ENCODE measurements at places on chromosomes 4 and X.

DNA sequence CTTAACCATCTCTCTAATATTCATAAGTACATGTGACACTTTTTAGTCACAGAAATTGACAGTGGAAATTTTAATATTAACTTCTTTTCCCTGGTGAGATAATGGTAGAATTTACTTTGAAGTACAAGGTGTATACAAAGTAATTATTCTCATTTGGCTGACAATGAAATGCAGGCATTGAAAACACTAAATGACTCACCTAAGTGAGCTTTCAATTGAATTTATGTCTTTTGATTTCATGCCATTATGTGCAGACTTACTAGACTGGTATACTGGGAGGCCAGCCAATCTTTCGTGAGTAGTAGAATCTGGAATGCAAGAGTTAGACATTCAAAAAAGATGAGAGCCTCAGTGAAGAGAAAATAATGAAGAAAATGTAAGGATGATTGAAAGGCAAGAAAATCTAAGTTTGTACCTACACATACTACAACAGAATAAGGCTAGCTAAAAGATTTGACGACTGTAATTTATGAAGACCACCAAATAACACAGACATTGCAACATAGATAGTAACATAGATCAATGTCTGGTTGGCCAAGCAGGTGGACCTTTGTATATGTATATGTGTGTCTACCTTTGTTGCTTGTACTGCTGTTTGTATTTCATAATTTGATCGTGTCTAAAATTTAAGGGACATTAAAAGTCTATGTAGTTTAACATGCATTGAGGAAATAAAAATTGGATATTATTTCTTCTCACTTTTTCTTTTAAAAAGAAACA lies 459.7 kb downstream of the IL15 start:
- peak; percentile 86 for DNase-seq

DNA sequence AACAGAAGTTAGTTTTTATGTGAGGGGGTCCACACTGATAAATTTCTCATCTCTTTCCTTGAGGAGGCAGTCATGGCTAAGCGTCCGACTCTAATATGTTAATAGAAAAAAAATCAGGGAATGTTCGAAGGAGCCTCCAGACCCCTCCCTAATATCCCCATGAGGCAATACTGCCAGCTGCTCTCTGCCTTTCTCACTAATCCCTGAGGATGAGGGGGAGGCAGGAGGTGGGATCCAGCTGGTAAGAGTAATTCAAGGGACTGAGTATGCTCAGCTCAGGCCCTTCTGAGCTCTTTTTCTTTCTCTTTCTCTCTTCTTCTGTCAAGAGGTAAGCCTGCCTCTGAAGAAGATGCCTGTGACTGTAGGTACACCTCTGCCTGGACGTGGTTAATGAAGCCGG lies 51.7 kb downstream of the PIR start:
- DNase-seq = no peak

GRCh38 chr4:122692641-122693520 lies 39.6 kb upstream of the BBS12 start:
- DNase-seq = no peak

DNA sequence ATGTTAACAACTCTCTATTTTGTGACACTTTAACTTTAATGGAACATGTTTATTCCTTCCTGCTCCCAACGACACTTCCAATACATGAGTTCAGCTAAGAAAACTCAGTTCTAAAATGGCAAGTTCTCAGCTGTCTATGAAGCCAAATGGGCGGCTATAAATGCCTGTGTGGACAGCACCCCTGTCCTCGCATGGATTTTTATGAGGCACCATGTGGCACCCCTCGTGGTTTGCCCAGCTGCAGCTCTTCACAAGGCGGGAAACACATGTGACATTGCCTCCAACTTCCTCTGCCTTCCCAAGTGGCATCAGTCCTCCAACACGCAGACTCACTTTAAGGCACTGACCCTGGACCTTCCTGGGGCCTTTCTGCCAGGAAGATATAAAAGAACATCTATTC lies 48.0 kb downstream of the SH3RF1 start:
- DNase-seq = no peak

DNA sequence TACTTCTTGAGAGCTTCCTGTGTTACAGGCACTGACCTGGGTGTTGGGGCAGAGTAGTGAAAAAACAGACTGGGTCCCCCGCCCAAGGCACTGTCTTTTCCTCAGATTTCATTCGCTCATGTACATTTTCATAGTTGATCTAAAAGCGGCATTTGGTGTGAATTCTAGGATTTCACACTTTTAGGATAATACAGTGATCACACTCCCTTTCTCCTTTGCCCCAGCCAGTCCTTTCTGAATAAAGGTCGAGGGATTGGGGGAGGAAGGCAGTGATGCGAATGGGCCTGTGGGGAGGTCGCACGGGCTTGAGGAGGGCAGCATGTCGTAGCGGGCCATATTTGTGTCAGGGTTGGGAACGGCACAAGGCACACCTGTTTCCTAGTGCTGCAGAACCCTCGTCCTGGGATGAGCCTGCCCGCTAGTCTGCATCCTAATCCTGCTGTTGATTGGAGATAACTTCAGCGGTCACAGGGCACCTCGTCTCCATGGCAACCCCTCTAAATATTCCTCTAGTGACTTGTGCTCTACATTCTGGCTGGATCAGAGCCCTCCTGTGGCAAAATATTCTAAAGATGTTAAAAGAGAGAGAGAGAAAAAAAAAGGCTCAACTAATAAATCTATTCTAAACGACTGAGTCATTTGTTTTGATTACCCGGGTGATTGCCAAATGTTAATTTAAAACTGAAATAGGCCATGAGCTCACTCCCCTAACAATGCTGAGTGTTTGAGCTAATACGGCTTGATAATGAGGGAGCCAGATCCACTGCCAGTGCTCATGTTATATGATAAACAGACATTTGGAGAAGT lies 21.8 kb downstream of the FHL1 start:
- peak; percentile 82 for DNase-seq

- no peak for DNase-seq
These were observed 1.5 kb upstream of the PAPSS1 start for GRCh38 chr4:107721436-107722100.

- no peak for DNase-seq
These were observed 244.4 kb upstream of the JADE1 start for GRCh38 chr4:128565054-128565453.

- no peak for DNase-seq
These were observed 881.0 kb downstream of the PCDH18 start for GRCh38 chr4:136651278-136651667.

DNA sequence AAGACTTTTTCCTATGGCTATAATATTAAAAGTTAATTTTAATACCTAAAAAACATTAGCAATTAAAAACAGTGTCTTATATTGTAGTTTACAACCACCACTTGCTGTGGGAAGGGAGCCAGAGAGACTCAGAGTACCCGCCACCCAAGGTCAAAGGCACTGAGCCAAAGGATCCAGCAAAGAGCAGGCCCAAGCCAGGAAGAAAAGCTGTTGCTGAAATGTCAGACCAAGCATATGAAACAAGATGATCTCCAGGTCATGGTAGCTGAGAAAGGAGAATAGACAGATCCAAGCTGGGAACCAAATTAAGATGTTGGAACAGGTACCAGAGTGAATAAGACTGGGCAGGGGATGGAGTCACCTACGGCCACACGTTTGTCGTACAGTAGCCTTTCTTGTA lies 18.8 kb upstream of the ATOH1 start:
- no peak for DNase-seq

- DNase-seq = no peak
These were observed 113.5 kb downstream of the VSIG4 start for GRCh38 chrX:65926095-65927019.

DNA sequence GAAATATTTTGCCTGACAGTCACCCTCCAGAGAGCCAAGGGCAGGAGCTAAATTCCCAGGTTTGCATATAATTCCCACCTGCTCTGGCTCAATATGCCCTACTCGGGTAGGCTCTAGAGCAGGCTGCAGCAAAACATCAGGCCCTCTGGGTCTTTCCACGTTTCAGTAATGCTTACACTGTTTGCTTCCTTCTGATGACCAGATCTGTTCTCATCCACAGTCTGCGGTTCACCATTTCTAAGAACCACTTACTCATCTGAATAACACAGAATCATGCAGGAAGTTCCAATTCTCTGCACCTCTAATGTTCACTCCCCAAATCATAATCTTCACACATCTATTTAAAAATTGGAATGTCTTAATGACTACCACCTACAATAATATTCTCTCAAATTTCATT lies 141.4 kb downstream of the PPP3CA start:
- no peak for DNase-seq

DNA sequence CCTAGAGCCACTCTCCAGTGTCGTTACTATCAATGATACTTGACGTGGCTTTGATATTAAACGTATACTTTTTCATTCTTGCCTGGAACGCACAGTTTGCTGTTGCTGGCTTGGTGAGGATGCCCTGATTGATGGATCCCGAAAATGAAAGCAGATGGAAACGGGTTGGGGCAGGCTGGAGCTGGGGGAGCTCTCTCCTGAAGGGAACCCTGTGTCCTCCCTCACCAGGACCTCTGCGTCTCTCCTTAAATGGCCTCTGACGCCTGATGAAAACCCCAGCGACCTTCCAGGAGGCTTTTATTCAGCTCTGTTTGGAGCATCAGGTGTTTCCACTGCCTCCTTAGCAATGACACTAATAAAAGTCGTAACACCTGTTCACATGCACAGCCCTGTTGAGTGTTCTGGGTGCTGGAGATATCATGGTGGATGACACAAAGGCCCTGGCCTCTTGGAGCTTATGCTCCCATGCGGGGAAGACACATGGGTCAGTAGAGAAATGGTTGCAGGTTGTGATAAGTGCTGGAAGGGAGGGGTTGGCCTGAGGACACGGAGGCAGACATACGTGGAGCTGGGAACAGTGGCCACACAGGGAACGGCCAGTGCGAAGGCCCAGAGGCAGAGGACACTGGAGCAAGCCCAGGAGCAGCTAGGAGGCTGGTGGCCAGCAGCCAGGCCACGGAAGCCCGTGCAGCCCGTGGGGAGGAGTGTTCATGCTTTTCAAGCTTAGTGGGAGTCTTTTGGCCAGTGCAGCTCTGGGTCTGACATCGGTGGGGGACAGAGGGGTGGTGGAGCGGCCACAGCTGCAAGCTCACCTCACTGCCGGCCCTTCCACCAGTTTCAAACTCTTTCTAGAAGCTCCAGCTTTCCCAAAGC lies 7.5 kb downstream of the MSANTD1 start:
- no peak for DNase-seq

DNA sequence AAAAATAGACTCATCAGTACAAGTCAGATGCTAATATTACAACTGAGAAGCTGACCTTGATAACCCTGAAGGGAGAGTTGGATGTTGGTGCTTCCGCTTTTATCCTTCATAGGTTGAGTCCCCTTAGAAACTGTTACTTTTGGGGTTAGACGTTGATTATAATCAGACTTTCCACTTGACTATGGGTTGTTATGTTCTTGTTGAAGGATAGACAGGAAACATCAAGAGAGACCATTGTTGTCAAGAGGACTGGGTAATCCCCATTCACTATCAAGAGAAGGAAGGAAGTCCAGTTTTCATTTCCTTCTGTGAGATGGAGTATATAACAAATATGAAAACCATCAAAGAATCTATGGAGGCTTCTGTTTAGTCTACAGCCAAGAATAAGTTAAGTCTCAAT lies 229.9 kb upstream of the AFF2 start:
- DNase-seq = no peak

GRCh38 chrX:16114611-16115010 lies 8.8 kb upstream of the GRPR start:
- no peak for DNase-seq

DNA sequence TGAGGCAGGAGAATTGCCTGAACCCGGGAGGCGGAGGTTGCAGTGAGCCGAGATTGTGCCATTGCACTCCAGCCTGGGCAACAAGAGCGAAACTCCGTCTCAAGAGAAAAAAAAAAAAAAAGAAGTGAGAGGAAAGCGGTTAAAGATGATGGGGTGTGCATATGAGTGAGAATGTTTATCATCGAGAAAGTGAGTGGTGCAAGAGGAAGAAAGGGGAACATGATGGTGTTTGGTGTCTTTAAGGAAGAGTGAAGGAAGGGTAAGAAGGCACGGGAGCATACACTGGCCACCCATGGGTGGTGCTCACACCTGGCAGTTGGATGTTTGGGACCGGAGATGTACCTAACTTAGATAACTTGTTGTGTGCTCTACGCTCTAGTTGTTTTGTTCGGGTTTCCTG lies 62.2 kb downstream of the STOX2 start:
- DNase-seq = no peak

DNA sequence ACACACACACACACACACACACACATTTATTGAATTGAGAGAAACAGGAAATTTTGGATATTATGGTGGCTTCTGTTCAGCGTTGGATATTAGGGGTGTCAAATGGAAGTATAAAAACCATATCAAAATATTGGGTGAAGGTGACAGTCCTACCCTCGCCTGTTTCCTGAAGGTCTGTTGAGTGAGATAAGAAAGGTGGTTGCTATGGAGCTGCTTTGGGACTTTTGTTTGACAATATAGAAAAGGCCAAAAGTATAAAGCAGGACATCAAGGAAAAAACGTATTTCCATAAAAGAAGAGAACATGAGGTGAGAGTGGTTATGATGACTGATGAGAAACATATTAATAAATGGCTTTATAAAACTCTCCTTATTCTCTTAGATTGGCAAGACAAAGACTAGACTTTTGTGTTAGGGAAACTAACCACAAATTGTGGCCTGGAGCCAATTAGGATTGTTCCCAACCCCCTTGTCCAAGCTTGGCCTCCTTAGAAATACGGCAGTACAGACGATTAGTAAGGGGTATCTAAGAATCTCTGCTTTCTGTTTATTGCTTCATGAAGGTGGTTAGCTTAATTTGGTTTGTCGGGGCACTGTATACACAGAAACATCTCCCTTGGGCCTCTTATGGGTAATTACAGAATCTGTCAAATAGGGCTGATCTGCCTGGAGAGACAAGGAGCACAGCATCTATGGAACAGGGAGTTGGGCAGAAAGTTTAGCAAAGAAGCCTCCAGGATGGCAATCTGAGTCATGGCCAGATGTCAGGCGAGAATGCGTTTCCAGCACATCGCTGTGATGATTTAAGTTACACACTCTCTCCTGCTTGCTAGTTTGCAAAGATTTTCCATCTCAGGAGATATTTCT lies 198.0 kb downstream of the CBR4 start:
- no peak for DNase-seq

DNA sequence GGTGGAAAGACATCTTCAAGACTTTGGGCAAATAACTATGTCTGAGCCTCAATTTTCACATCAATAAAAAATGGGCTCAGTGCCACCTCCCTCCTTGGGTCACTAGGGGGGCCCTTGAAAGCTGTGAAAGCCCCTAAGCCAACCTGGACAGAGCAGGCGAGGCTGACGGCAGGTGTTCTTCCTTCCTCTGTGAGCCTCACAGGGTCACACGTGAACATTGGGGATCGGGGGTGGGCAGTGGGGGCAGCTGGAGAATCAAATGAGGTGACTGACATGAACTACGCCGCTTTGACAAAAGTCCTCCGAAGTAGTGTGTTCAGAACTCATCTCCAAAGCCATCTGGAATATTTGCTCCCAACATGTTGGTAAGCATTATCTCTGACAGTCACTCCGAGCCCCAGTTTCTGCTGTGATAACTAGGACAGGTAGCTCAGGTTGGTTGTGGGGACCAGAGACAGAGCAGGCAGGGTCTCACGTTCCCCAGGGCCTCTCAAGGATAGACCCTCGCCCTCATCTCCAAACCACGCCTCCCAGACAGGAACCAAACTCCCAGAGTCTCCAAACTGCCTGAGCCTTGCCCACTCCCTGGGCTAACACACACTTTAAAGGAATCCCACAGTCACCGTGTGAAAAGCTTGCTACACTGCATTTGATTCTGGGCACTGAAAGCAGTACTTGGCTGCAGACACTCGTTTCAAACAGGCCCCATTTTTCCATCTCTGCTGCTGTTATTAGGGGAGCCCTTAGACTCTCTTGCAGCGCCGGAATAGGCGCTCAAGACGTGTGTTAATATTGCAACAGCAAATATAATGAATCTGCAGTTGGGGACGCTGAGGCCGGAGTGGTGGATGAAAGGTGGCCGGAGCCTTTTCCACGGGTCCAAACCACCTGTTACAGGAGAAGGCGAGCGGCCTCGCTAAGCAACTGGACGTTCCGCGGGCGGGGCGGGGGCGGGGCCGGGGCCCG lies 717 bp upstream of the WFS1 start:
- no peak for DNase-seq

All from NCI-H446 treated with DMSO at 0.1 percent for 48 hours (cell line).